ENCODE measurements at places on chromosomes 5 and 9.

GRCh38 chr5:157506981-157507780 lies 47.2 kb downstream of the NIPAL4 start:
- DNase-seq: no peak

DNA sequence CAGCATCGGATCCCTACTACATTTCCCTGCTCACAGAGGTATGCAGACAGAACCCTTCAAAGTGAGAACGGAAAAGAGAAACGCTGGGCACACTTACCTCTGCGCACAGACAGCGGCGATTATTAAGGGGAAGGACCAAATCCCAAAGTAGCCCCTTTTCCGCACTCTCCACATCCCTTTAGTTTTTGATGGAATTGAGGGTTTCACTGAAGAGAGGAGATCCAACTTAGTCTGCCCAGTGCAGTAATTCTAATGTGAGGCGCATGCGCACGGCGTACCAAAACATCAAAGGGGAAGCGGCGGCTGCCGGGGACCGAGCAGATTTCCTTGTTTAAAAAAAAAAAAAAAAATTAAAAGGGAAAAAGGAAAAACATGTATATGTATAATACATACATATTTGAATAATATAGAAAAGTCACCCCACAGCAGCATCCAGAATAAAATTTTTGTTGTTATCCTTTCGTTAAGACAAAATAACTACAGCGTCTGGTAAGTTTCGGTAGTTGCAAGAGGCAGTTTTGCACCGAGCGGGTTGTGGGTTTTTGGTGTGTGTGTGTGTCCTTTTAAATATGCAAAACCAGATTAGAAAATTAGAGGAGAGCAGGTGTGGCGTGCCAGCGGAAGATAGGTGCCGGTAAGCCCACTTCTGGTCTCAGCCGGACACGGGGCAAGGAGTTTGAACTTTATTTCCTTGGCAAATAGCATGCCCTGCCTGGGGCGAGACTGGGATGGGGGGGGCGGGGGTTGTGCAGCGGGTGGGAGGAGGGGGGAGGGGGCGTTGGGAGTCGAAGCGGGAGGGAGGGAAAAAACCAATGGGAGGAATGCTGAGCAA lies at the start of gene GABRB2:
GABRB2 (minus strand) TSS at position 256 of the 832 bp plus-strand sequence; CDS start at position 174, 82 bp downstream.
- DNase-seq: no peak

GRCh38 chr5:135091286-135091685 lies 57.3 kb upstream of the PITX1 start:
- DNase-seq: no peak

DNA sequence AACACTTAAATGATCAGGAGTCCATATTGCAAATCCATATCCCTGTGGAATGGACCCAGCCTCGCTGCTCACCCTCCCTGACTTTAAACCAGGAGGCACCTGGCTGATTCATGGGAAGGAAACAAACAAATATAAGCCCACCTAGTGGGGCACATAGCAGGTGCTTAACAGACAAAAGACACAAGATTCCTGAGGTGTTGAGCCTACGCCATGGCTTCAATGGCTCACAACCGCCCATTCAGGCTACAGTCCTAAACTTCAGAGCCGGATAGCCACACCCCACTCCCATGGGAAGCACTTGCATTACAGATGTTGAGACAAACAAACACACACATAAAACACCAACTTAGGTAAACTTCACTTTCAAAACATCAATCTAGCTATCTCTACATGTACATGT lies 359.9 kb downstream of the ICE1 start:
- DNase-seq: no peak

GRCh38 chr5:60812426-60812825 lies 31.6 kb downstream of the ELOVL7 start:
- DNase-seq: no peak
